ENCODE measurements at places on chromosomes 16 and 17.

GRCh38 chr17:688100-688989, 26.3 kb downstream of the VPS53 start:
- peak; percentile 14 for DNase-seq

- DNase-seq, result no peak
Observed at GRCh38 chr16:48172682-48173081, 16.9 kb upstream of the ABCC12 start.

DNA sequence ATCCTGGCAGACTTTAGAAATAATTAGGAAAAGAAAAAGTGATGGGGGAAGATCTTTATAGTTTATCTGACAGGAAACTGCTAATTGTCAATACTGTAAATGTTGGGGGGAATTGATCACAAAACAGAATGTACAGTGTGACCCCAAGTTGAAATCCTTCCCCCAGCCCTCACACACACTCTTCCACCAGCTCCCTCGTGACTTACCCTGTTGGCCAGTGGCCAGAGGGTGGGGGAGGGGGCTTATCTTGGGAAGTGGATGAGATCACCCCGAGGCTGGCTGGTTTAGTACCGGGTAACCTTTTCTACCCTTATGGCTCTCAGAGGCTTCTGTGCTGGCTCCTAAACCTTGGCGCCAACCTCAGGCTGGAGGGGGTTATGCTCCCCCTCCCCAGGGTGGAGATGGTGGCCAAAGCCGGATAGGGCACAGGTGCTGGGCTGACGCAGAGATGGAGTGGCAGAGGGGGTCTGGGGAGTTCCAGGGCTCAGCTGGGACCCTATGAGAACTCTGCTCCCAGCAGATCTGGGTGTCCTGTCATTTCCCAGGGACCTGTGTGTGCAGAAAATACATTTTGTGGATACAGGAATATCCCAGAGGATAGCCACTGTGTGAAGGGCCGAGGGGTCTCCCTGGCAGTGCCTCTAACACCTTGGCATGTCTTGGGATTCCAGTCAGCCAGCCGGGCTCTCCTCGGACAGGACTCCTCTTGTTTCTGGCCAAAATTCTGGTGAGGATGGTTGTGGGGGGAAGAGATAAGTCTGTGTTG, 18.6 kb downstream of the CDH16 start:
- DNase-seq, result no peak

DNA sequence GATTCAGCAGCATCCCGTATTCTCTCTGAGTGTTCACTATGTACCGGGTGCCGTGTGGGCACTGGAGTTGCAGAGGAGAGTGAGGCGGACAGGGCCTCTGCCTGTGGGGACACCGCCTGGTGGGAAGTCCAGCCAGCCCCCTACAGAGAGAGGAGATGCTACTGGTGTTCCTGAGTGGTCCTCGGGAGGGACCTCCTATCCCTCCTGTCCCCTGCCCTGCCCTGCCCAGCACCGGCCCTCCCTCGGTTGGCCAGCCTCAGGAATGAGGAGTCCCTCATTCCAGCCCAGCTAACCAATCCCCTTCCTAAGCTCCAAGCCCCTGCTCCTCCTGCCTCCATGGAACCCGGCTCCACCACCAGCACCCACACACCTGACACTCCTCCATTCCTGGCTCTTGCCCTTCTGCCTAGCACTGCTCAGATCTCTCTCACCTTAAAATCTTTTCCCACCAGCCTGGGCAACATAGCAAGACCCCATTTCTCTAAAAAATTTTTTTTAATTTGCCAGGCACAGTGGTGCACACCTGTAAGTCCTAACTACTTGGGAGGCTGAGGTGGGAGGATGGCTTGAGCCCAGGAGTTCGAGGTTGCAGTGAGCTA, 2.0 kb downstream of the ASGR2 start:
- DNase-seq, result no peak

- no peak for DNase-seq
Observed at GRCh38 chr16:29812754-29813643, 1.0 kb downstream of the PRRT2 start.
